Fibroblast of the aortic adventitia (primary cell): ENCODE measurements at places on chromosomes 12 and 14.

GRCh38 chr12:92259696-92260251, 114.1 kb upstream of the BTG1 start:
- DNase-seq = peak; percentile 3

GRCh38 chr14:61992139-61992538, 229.9 kb downstream of the SNAPC1 start:
- DNase-seq = no peak

GRCh38 chr14:56797003-56797568, 13.2 kb downstream of the OTX2 start:
- DNase-seq = no peak

- DNase-seq = no peak
These were observed 750 bp downstream of the CS start for GRCh38 chr12:56299308-56299852.

GRCh38 chr12:81094718-81095360, 17.0 kb downstream of the ACSS3 start:
- DNase-seq = no peak

GRCh38 chr14:33934043-33934750, 16.7 kb downstream of the EGLN3 start:
- no peak for DNase-seq

GRCh38 chr14:49483268-49483667, 102.9 kb downstream of the RPS29 start:
- no peak for DNase-seq

DNA sequence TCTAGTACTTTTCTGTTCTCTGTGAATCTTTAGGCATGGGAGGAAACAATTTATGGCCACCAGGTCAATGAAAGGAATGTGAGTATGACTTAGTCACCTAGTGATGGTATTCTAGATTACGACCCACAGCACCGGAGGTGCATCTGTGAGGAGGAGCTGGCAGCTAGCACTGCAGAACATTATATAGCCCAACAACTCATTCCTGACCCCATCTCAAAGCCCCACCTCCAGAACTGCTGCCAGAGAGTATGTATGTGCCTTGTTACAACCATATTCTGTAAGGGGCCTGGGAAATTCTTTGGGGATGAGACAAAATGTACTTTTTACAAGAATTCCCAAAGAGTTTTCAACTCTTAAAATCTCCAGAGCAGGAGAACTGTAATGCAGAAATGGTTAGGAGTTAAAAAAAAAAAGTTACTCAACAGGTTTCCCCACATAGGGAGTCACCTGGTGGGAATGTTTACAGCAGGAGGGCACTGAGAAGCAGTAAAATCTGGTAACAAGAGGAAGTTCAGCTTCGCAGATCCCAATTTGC, 34.9 kb upstream of the CERS5 start:
- peak; percentile 73 for DNase-seq

GRCh38 chr12:63963868-63964267, 119.4 kb downstream of the SRGAP1 start:
- DNase-seq = no peak

DNA sequence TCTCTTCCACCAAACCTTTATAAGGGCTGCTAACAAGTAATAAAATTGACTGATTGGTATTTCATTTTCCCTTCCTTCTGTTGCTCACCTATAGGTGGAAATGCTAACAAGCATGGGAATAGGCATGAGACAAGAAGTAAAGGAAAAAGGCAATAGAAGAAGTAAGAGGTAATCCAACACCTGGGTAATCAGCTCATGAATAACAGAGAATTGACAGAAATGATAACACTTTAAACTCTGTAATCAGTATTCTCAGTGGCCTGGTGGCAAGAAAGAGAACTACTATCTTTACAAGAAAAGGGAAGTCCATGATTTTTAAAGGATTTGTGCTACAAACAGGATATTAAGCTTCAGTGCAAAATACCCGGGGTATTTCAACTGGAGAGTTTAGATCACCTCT, 737.8 kb downstream of the RERGL start:
- no peak for DNase-seq

- DNase-seq = no peak
These were observed 72.8 kb downstream of the SCARB1 start for GRCh38 chr12:124790650-124791400.

DNA sequence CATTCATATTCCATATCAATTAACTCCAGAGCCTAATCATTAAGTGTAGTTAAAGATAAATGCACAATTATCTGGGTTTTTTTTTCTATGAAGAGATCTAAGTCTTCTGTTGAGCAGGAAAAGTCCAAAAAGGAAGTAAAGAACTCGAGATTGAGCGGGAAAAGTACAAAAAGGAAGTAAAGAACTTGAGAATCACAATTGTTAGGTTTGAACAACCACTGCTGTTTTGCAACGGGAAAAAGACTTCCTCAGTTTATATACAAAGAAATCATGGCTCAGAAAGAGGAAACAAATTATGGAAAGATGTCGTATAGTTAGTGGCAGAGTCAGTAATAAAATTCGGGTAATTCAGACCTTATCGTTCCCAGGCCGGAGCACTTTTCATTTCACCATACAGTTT, 63.3 kb downstream of the PPP1R12A start:
- no peak for DNase-seq

DNA sequence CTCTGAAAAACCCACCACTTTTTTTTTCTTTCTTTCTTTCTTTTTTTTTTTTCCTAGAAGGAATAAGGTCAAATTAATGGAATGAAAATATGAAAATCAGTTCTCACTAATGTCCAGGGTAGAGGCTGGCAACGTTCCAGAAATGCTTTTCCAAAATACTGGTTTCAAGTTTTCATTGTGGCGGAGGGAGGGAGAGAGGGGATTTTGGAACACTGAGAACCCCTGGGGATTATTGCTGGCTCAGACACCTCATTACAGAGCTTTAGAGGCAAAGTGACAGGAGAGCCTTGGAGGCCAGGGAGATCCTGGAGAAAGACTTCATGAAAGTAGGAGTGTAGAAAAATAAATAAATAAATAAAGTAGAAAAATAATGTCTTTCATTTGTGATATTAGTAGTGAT, 45.4 kb downstream of the ALX1 start:
- DNase-seq = no peak

DNA sequence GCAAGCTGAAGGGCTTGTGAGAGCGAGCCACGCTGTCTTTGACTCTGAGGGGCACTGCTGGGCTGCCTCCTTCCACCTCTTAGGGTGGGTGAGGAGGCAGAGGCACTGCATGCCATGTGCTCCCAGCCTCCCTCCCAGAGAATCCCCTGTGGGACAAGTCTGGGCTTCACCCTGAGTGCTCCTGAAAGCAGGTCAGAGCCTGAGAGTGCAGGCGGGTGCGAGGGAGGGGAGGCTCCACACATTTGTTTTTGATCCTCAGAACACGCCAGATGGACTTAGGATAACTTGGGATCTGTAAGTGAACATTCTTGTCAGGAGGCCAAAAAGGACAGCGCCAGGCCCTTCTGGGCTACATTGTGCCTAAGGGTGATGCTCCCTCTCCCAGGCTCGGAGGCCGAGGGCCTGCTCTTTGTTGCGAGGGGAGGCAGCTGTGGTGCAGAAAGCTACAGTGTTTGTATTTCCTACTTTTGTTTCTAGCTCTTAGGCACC, 155.4 kb downstream of the TMX1 start:
- peak; percentile 94 for DNase-seq

DNA sequence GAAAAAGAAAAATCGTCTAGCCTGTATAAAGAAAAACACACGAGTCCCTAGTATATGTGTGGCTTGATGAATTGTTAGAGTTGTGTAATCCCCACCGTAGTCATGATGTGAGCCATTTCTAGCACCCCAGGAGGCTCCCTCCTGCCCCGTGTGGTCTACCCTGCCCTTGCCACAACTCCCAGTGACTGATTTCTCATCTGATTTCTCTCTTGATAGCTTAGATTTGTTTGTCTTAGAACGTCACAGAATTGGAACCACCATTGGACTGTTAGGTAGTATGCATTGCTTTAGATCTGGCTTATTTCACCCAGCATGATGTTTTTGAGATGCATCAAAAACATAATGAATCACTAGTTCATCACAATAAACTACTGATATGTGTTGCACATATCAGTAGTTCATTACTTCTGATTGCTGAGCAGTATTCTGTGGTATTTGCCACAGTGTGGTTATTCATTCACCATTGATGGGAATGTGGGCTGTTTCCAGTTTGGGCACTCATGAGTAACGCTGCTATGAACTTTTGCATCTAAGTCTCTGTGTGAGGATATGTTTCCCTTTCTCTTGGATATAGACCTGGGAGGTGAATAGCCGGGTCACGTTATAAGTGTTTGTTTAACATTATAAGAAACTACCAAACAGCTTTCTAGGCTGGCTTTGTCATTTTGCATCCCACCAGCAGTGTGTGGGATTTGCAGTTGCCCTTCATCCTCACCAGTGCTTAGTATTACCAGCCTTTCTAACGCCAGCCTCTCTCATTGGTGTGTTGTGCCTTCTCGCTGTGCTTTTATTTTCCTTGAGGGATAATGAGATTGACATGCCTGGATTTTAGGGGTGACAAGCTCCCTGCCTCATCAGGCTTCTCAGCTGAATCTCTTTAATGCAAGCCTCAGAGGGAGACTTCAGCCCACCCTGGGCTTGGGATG, 31.9 kb upstream of the NCOR2 start:
- peak; percentile 78 for DNase-seq

DNA sequence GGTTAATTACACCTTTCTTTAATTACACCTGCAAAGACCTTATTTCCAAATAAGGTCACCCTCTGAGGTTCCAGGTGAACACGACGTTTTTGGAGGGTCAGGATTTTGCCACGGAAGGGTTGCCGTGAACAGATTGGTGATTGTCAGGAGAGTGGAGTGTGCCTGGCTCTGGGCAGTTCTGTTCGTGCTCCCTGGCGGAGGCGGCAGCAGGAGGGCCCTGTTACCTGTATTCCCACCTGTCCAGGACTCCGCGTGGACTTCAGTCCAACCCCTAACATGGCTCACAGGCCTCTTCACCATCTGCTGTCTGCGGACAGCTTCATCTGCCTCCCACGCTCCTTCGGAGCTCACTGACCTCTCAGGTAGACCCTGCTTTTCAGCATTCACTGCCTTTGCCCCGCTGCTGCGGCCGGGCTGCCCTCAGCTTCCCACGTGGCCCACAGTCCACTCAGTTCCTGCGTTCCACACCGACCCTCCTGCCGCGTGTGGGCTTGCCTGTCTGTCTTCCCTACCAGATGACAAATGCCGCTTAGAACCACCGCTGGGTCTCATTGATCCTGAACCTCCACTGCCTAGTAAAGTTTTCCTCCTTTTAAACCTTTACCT, 187.5 kb upstream of the DIO3 start:
- DNase-seq = no peak

DNA sequence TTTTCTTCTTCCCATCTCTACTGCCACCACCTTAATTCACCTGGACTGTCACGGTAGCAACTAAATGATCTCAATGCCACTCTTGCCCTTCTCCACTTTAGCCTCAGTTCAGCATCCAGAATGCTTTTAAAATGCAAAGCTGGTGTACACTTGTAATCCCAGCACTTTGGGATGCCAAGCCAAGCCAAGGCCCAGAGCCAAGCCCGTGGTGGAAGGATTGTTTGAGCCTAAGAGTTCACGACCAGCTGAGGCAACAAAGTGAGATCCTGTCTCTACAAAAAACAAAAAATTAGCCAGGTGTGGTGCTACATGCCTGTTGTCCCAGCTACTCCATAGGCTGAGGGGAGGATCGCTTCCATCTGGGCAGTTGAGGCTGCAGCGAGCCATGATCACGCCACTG, 5.9 kb downstream of the CIPC start:
- no peak for DNase-seq

DNA sequence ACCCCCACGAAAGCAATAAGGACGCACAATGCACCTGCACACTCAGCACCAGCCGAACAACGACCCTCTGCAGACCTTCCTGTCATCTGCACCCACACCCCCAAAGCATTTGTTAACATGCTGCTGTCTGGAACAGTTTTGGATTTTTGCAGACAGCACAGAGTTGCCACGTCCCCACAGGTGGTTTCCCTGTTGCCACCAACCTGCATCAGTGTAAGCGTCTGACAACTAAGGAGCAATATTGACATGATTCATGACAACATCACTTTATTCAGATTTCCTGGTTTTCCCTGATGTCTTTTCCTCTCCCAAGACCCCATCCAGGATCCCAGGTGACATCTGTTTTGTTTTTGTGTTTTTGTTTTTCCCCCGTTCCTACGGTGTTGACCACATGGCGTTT, 150.7 kb upstream of the C14orf180 start:
- DNase-seq = no peak

- no peak for DNase-seq
These were observed 172.9 kb upstream of the LRIG3 start for GRCh38 chr12:59093073-59093772.

DNA sequence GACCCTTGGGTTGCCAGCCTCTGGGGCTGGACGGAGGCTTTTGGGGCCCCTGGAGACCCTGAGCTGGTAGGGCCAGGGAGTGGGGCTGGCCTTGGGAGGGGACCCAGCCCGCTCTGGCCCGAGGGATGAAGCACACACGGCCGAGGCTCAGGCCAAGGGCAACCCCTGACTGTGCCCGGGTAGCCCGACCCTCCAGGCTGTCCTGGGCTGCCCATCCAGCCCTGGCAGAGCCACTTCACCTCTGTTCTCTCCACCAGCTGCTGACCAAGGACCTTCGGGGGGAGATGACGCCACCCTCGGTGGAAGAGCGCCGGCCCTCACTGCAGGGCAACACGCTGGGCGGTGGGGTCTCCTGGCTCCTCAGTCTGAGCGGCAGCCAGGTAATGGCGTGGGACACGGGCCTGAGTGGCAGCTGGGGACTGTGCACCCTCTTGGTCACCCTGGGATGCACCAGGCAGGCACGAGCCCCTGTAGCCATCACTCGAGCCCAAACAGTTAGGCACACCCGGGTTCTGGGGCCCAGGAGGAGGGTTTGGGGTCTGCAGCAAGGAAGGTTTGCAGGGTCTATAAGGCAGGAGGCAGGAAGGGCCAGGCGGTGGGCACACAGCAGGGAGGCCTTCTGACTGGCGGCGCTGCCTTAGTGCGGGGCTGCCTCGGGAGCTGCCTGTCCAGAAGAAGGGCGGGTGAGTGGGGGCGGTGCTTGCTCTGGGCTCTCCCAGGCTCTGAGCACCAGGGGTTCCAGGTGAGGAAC, 19.7 kb downstream of the ASPG start:
- no peak for DNase-seq

DNA sequence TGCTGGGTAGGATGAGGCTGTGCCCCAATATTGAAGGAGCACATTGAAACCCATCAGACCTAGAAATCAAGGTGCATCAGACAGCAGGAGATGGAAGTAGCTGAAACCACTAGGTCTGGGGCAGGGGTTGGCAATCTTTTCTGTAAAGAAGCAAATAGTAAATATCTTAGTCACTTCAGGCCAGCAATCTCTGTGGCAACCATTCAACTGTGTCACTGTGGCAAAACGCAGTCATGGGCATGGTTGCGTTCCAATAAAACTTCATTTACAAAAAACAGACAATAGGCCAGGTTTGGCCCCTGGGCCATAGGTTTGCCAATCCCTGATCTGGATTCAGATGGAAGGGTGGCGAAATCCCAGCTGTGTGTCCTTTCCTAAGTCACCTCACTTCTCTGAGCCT, 397.3 kb downstream of the MED13L start:
- DNase-seq = no peak
